ENCODE measurements at places on chromosomes 1 and 21. TPM values are rescaled to one million over a fixed set of nuclear protein-coding genes. Genes with fewer than 3 reads are reported as not detected.

GRCh38 chr1:106173101-106173500, 883.4 kb upstream of the PRMT6 start:
- no peak overlapping the region for H3K27ac ChIP-seq
- no peaks in the 10 kb centered on the region for H3K27me3 ChIP-seq
- H3K36me3 ChIP-seq, result no peaks in the 10 kb centered on the region
- DNase-seq, result no peak
- no peaks in the 10 kb centered on the region for H3K4me1 ChIP-seq

DNA sequence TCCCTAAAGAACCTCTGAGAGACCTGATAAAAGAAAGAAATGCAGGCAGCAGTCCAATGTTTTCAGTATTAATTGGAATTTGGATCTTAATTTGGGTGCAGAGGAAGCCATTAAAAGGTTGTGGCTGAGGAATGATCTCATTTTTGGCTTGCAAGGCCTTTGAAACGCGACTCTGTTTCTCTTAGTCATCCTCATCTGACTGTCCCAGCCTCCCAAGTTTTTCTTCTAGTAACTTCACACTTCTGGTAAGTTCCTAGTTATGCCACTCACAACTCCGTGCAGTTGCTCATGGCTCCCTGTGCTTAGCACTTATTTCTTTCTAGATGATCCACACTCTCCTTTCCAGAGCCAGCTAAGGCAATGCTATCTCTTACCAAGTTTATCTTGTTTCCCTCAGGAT, 147.4 kb upstream of the USP24 start:
- no peak overlapping the region for H3K4me3 ChIP-seq
- H3K4me1 ChIP-seq, result no peaks in the 10 kb centered on the region
- H3K27me3 ChIP-seq, result no peaks in the 10 kb centered on the region
- no peak for DNase-seq

GRCh38 chr1:174720618-174721017, 272.9 kb downstream of the GPR52 start:
- no peak for DNase-seq
- no peaks in the 10 kb centered on the region for H3K4me1 ChIP-seq
- H3K27me3 ChIP-seq, result no peaks in the 10 kb centered on the region
- no peak overlapping the region for H3K27ac ChIP-seq

DNA sequence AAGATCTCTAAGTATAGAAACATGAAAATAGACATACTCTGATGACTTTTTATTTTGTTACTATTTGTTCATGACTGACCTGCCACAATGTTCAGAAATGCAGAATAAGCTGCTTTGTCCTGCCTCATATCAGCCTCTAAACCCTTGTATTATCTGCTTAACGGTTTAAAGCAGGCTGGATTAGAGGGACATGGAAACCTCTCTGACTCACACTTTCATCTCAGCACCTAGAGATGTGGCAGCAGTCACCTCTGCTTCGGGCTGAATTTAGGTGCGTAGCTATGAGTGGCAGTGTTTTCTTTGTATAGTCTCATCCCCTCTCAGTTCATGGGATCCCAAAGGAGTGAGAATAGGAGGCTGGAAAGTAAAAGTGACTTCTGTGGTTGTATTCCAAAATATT, 255.4 kb downstream of the RGS7 start:
- no peak overlapping the region for H3K27ac ChIP-seq
- H3K36me3 ChIP-seq, result no peaks in the 10 kb centered on the region
- no peak for DNase-seq
- no peak overlapping the region for H3K4me3 ChIP-seq
- no peaks in the 10 kb centered on the region for H3K27me3 ChIP-seq

DNA sequence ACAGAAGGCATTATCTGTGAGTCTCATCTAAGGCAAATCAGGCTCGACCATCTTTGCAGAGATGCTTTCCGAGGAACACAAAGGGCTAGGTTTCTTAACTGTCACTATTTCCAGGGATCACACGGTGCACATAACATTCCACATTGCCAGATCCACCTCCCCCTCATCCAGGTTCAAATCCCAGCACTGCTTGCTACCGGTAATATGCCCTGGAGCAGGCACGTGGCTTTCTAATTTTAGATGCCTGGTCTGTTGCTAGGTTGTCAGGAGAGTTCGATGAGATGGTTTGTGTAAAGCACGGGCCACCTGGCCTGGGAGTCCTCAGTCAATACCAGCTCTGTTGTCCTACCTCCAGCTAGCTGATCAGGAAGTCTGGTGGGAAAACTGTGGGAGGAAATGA, 598.6 kb downstream of the NPHP4 start:
- H3K4me1 ChIP-seq, result peaks cover 5% of the 10 kb centered on the region
- H3K4me3 ChIP-seq, result no peak overlapping the region
- no peaks in the 10 kb centered on the region for H3K36me3 ChIP-seq
- H3K27ac ChIP-seq, result no peak overlapping the region

GRCh38 chr1:197470330-197470729, 202.3 kb downstream of the CRB1 start:
- H3K36me3 ChIP-seq, result no peaks in the 10 kb centered on the region
- peaks cover 10% of the 10 kb centered on the region for H3K4me1 ChIP-seq
- no peak for DNase-seq
- no peak overlapping the region for H3K4me3 ChIP-seq

DNA sequence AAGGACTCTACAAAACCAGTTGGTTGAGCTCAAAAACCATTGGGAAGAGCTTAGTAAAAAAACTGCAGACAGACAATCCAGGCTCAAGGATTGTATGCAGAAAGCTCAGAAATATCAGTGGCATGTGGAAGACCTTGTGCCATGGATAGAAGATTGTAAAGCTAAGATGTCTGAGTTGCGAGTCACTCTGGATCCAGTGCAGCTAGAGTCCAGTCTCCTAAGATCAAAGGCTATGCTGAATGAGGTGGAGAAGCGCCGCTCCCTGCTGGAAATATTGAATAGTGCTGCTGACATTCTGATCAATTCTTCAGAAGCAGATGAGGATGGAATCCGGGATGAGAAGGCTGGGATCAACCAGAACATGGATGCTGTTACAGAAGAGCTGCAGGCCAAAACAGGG, 104.0 kb upstream of the BMP8A start:
- no peak overlapping the region for H3K27ac ChIP-seq
- H3K27me3 ChIP-seq, result no peaks in the 10 kb centered on the region
- no peak for DNase-seq
- peaks cover 3% of the 10 kb centered on the region for H3K4me1 ChIP-seq
- no peak overlapping the region for H3K4me3 ChIP-seq

The SLC45A3 gene
- total RNA-seq, result 9.5 TPM

- no peak overlapping the region for H3K27ac ChIP-seq
- H3K36me3 ChIP-seq, result peaks cover 3% of the 10 kb centered on the region
- H3K4me1 ChIP-seq, result peaks cover 38% of the 10 kb centered on the region
- H3K27me3 ChIP-seq, result peaks cover 53% of the 10 kb centered on the region
Measured at GRCh38 chr1:6447818-6448748, 17.9 kb downstream of the TNFRSF25 start.

DNA sequence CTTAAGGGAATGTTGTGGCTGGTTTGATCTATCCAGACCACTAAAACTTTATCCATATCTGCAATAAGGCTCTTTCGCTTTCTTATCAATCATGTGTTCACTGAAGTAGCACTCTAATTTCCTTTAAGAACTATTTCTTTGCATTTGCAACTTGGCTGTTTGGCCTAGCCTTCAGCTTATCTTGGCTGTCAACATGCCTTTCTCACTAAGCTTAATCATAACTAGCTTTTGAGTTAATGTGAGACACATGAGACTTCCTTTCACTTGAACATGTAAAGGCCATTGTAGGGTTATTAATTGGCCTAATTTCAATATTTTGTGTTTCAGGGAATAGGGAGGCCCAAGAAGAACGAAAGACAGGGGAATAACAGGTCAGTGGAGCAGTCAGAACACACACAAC, 124.7 kb downstream of the TNFSF18 start:
- no peaks in the 10 kb centered on the region for H3K4me1 ChIP-seq
- no peaks in the 10 kb centered on the region for H3K36me3 ChIP-seq
- no peak for DNase-seq
- no peak overlapping the region for H3K27ac ChIP-seq
- no peaks in the 10 kb centered on the region for H3K27me3 ChIP-seq

The TSPAN1 gene
- total RNA-seq, result 0.28 TPM

The MEX3A gene
- total RNA-seq, result 5.8 TPM

The BRDT gene
- 0.06 TPM for total RNA-seq

GRCh38 chr21:31429506-31429905, 85.4 kb upstream of the TIAM1 start:
- H3K4me3 ChIP-seq, result no peak overlapping the region
- H3K27me3 ChIP-seq, result no peaks in the 10 kb centered on the region
- DNase-seq, result no peak
- H3K36me3 ChIP-seq, result peaks cover 4% of the 10 kb centered on the region
- peaks cover 2% of the 10 kb centered on the region for H3K4me1 ChIP-seq

DNA sequence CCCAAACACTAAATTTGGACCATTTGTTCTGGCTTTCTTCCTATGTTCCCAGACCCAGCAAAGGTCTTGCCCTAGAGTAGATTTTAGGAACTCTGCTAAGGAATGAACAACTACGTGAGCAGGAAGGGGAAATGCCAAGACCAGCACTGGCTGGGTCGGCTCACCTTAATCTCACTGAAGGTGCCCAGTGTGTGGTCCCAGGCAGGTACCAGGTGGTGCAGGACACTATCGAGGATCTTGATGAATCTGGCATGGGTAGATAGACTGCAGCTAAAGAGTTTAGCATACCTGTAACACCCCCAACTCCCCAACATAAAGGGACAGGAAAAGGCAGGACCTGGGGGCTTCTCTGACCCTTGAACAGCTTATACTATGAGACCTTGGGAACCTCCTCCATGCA, 3.0 kb downstream of the HECTD3 start:
- no peak for DNase-seq
- H3K4me1 ChIP-seq, result peaks cover 31% of the 10 kb centered on the region
- no peak overlapping the region for H3K27ac ChIP-seq
- no peak overlapping the region for H3K4me3 ChIP-seq
- peaks cover 67% of the 10 kb centered on the region for H3K36me3 ChIP-seq
- H3K27me3 ChIP-seq, result no peaks in the 10 kb centered on the region

GRCh38 chr1:153880962-153881361, 41.8 kb downstream of the GATAD2B start:
- DNase-seq, result peak; percentile 94
- H3K27me3 ChIP-seq, result no peaks in the 10 kb centered on the region
- peak overlapping the region; percentile 40 for H3K4me3 ChIP-seq
- H3K4me1 ChIP-seq, result peaks cover 18% of the 10 kb centered on the region
- peak overlapping the region; percentile 91 for H3K27ac ChIP-seq

The GBP4 gene
- total RNA-seq, result 2.7 TPM

- no peak overlapping the region for H3K27ac ChIP-seq
Measured at GRCh38 chr1:111990878-111991718, 1.6 kb upstream of the KCND3 start.

DNA sequence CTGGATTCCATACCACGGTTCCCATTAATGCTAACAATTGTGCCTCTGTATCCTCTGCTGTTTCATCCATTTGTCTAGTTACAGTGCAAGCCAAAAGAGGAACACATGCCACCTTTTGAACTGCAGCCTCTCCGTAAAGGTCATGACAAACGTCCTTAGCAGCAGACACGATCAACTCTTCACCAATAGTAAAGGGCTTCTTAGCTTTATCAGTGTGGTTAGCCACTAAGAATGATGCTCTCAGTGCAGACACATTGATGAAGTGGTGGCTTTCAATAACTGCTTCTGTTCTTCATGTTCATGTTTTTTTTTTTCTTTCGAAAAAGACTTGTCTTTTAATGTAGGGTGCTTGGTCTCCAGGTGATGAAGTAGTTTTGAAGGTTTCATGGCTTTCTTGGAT, 14.3 kb downstream of the XPR1 start:
- no peaks in the 10 kb centered on the region for H3K27me3 ChIP-seq
- H3K4me3 ChIP-seq, result no peak overlapping the region
- no peak for DNase-seq
- no peaks in the 10 kb centered on the region for H3K4me1 ChIP-seq
- H3K36me3 ChIP-seq, result no peaks in the 10 kb centered on the region

DNA sequence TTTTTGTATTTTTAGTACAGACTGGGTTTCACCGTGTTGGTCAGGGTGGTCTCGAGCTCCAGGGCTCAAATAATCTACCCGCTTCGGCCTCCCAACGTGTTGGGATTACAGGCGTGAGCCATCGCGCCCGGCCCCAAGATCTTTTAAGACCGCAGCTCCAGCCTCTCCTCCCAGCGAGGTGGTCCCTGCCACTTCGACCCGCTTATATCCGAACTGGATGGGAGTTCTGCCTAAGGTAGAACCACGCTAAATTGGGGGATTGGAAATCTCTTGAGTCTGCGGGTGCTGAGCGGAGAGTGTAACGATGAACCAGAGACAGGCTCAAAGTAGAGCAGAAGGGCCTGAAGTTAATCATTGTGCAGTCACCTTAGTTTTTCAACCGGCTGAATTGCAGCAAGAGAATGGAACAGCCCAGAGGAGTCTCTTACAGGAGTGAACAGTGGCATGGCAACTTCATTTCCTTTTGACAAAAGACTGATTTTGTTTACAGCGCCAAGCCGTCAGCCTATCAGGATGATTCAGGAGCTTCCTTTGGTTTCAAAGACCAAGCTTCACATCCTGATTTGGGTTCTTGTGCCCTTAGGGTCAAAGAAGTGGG, 726 bp upstream of the CYB5R1 start:
- peak overlapping the region; percentile 74 for H3K4me3 ChIP-seq
- H3K4me1 ChIP-seq, result peaks cover 13% of the 10 kb centered on the region
- no peaks in the 10 kb centered on the region for H3K27me3 ChIP-seq
- H3K27ac ChIP-seq, result peak overlapping the region; percentile 64

The TMPRSS2 gene
- total RNA-seq, result 0.88 TPM

DNA sequence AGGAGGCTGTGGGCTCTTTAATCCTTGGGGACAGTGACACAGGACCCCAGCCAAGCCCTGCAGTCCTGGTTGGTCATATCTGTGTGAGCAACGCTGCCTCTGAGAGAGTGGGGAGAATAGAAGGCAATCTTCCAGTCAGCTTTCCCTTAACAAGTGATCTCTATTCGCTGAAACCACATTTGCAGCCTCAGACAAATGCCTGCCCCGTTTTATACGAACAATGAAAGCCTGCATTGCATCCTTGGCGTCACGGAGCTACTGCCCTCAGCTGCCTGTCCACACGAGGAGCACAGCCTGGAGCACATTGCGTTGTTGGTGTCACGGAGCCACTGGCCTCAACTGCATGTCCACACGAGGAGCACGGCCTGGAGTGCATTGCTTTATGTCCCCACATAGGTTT, 150.2 kb upstream of the ARHGEF16 start:
- peaks cover 5% of the 10 kb centered on the region for H3K36me3 ChIP-seq
- no peaks in the 10 kb centered on the region for H3K27me3 ChIP-seq
- H3K4me1 ChIP-seq, result peaks cover 23% of the 10 kb centered on the region
- no peak for DNase-seq
- H3K4me3 ChIP-seq, result no peak overlapping the region

- H3K4me1 ChIP-seq, result peaks cover 35% of the 10 kb centered on the region
- H3K27ac ChIP-seq, result no peak overlapping the region
- no peak overlapping the region for H3K4me3 ChIP-seq
- peaks cover 4% of the 10 kb centered on the region for H3K36me3 ChIP-seq
Measured at GRCh38 chr1:226627924-226628611, 79.5 kb downstream of the STUM start.

- no peak for DNase-seq
- H3K27ac ChIP-seq, result no peak overlapping the region
- H3K27me3 ChIP-seq, result no peaks in the 10 kb centered on the region
- H3K4me1 ChIP-seq, result no peaks in the 10 kb centered on the region
- H3K36me3 ChIP-seq, result peaks cover 3% of the 10 kb centered on the region
Measured at GRCh38 chr1:161364332-161364731, 3.3 kb downstream of the CFAP126 start.

GRCh38 chr1:36663772-36664430, 181.2 kb upstream of the CSF3R start:
- no peak overlapping the region for H3K4me3 ChIP-seq
- H3K4me1 ChIP-seq, result peaks cover 4% of the 10 kb centered on the region
- DNase-seq, result no peak

GRCh38 chr1:62849031-62849430, 65.1 kb downstream of the ATG4C start:
- no peaks in the 10 kb centered on the region for H3K27me3 ChIP-seq
- no peak overlapping the region for H3K27ac ChIP-seq
- no peak overlapping the region for H3K4me3 ChIP-seq
- no peaks in the 10 kb centered on the region for H3K36me3 ChIP-seq
- DNase-seq, result no peak

Measured in spinal cord (tissue), 10 donors.